CD4-positive, CD25-positive, alpha-beta regulatory T cell (primary cell): ENCODE measurements at places on chromosomes 2 and 18. TPM values are rescaled to one million over a fixed set of nuclear protein-coding genes. Genes with fewer than 3 reads are reported as not detected.
A peak's percentile ranks its signal among the peaks of the same experiment; 100 is the strongest.

- no peaks in the 10 kb centered on the region for H3K36me3 ChIP-seq
- no peak for DNase-seq
- H3K4me3 ChIP-seq, result no peak overlapping the region
- H3K27me3 ChIP-seq, result peaks cover 4% of the 10 kb centered on the region
- H3K4me1 ChIP-seq, result no peaks in the 10 kb centered on the region
These were observed 24.8 kb upstream of the GALNT14 start for GRCh38 chr2:31163011-31163539.

- peaks cover 74% of the 10 kb centered on the region for H3K36me3 ChIP-seq
- H3K27me3 ChIP-seq, result no peaks in the 10 kb centered on the region
- H3K4me3 ChIP-seq, result no peak overlapping the region
- no peaks in the 10 kb centered on the region for H3K4me1 ChIP-seq
- DNase-seq, result peak; percentile 60
These were observed 71.1 kb upstream of the TFCP2L1 start for GRCh38 chr2:121356058-121356640.

Gene REEP1
- total RNA-seq, result not detected

DNA sequence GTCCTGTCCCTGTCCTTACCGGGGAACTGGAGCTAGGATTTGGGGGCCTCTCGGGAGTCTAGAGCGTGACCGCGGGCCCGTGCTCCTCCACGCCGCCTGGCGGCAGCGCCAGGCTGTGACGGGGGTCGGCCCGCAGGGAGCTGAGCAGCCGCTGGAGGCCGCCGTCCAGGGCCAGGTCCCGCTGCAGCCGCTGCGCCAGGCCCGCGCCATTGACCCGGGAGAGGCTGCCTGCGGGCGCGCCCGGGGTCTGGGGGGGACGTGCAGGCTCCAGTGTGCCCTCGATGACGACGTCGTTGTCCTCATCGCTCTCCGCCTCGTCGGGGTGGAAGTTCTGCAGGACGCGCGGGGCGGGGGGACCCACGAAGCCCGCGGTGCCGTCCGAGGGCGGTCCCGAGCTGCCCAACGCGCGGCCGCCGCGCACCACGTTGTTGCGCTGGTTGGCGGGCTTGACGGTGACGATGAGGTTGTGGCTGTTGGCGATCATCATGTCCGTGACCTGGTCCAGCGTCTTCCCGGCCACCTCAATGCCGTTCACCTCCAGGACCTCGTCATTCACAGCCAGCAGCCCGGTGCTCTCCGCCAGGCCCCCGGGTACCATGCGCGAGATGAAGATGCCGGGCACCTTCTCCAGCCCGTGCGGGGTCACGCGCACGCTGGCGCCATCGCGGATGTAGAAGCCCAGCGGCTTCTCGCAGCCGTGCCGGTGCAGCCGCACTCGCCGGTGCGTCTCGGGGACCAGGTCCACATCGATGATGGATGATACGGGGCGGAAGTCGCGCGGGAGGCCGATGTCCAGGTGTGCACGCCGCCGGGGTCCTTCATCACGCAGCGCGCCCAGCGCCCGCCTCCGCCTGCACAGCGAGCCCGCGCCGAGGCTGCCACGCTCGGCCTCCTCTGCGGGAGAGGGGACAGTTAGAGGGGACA is 50.9 kb downstream of the ADNP2 start:
- H3K4me3 ChIP-seq, result no peak overlapping the region
- no peaks in the 10 kb centered on the region for H3K36me3 ChIP-seq
- no peaks in the 10 kb centered on the region for H3K4me1 ChIP-seq
- DNase-seq, result no peak

- DNase-seq, result no peak
- H3K36me3 ChIP-seq, result no peaks in the 10 kb centered on the region
- no peak overlapping the region for H3K27ac ChIP-seq
These were observed 240.7 kb downstream of the NRXN1 start for GRCh38 chr2:50791271-50791670.

DNA sequence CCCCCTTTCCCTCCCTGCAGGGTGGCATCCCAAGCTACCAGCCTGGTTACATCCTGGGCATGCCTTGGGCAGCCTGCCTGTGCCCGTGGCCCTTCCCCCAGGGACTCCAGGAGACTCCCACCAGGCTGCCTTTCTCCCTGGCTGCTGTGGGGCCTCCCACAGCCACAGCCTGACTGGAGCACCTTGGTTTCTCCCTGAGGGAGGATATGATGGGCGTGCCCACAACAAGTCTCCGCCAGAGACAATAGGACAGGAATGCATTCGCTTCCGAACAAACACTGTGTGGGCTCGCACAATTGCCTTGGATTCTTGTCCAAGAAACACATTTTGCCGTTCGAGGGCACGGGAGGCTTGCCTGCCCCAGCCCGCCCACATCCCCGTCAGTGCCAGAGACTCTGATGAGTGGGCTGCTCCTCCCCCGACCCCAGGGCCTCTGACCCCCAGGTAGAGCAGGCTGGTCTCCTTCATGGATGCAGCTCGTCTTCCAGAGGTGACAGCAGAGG is 102.1 kb downstream of the SMAD7 start:
- H3K4me1 ChIP-seq, result peaks cover 8% of the 10 kb centered on the region
- H3K27ac ChIP-seq, result no peak overlapping the region
- H3K36me3 ChIP-seq, result no peaks in the 10 kb centered on the region
- DNase-seq, result no peak
- no peaks in the 10 kb centered on the region for H3K27me3 ChIP-seq

DNA sequence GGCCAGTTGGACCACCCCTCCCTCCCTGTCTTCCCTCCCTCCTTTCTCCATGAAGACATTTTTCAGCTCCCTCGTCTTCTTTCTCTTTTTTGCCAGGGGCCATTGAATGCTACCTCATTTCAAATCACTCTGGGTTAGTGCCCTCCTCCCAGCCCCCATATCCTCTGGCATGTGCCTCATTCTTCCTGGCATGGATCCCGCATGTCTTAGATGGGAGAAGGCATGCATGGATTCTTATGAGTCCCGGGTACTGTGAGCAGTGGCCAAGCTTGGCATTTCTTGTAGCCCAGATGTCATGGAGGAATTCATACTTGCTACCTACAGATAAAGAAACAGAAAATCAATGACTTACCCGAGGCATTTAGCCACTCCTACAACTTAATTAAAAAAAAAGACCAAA is 9.0 kb upstream of the HAAO start:
- no peak overlapping the region for H3K4me3 ChIP-seq
- no peaks in the 10 kb centered on the region for H3K36me3 ChIP-seq
- no peak overlapping the region for H3K27ac ChIP-seq
- peaks cover 2% of the 10 kb centered on the region for H3K27me3 ChIP-seq
- no peak for DNase-seq

Gene SLC23A3
- 1.3 TPM for total RNA-seq

DNA sequence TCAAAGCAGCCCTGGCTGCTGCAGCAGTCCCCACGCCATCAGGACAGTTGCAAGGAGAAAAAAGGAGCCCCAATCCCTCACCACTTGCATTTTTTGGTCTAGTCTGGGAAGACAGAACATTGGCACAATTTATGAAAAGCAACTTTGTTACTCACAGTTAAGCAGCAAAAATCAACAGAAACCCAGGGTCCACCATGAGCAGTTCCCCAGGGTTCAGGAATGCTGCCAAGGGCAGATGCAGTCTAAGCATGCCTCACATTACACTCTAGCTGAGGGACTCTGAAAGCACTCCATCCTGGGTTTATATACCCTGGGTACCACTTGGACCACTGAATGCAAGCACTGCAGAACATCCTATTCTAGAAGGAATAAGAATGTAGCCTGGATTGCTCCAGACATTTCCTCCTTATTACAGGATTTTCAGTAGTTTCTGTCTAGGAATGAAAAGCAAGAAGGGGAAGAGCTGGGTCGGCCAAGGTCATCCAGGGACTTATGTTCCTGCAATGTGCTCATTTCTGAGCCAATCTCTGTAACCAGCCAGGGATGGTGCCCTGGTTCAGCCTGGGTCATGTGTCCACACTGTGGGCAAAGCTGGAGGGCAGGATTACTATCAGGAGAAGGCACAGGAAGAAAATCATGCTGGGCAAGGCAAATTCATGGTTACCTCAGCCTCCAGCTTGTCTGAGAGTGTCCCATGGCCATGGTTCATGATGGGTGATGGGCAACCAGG is 19.5 kb upstream of the TMEM163 start:
- H3K27me3 ChIP-seq, result peaks cover 15% of the 10 kb centered on the region
- H3K4me1 ChIP-seq, result no peaks in the 10 kb centered on the region
- no peaks in the 10 kb centered on the region for H3K36me3 ChIP-seq
- H3K4me3 ChIP-seq, result no peak overlapping the region
- DNase-seq, result no peak

Gene ABCB11
- total RNA-seq, result not detected

Gene PAX8
- 1.8 TPM for total RNA-seq

Gene AFF3
- 10.1 TPM for total RNA-seq

- no peaks in the 10 kb centered on the region for H3K36me3 ChIP-seq
- DNase-seq, result peak; percentile 64
- no peaks in the 10 kb centered on the region for H3K4me1 ChIP-seq
- no peaks in the 10 kb centered on the region for H3K27me3 ChIP-seq
These were observed 77.3 kb upstream of the UPP2 start for GRCh38 chr2:158024288-158024898.

Gene IL36A
- total RNA-seq, result not detected

Gene TLX2
- total RNA-seq, result not detected

GRCh38 chr2:159160954-159161353 is 125.5 kb downstream of the WDSUB1 start:
- H3K4me3 ChIP-seq, result no peak overlapping the region
- no peak for DNase-seq
- no peak overlapping the region for H3K27ac ChIP-seq
- no peaks in the 10 kb centered on the region for H3K36me3 ChIP-seq

- H3K36me3 ChIP-seq, result no peaks in the 10 kb centered on the region
- H3K4me1 ChIP-seq, result no peaks in the 10 kb centered on the region
- no peak overlapping the region for H3K27ac ChIP-seq
- no peaks in the 10 kb centered on the region for H3K27me3 ChIP-seq
These were observed 52.1 kb upstream of the DTNA start for GRCh38 chr18:34657860-34658500.

Gene BMP10
- 0.57 TPM for total RNA-seq

DNA sequence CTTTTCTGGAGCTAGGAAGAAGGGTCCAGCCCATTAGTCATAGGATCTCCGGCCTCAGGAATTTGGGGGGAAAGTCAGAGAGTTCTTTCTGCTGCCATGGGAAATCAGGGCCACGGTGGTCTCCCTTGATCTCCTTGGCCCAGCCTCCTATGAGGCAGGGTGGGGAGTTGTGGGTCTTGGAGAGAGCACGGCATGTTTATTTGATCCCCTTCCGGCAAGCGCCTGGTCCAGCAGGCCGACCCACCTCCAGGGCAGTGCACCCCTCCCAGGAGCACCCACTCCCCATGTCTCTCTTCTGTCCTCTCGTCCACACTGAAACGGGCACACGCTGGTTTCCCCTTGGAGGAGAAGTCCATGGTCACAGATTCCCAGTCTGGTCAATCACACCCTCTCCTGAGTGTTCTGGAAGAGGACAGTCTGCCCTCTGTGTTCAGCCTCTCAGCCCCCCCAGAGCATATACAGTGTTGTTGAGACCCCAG is 464.6 kb upstream of the HS6ST1 start:
- H3K27me3 ChIP-seq, result no peaks in the 10 kb centered on the region
- no peaks in the 10 kb centered on the region for H3K4me1 ChIP-seq

Gene NCL
- 435 TPM for total RNA-seq

Gene RESP18
- not detected for total RNA-seq

GRCh38 chr18:3624935-3625741 is 175.2 kb downstream of the TGIF1 start:
- no peak for DNase-seq
- peaks cover 14% of the 10 kb centered on the region for H3K4me1 ChIP-seq
- H3K27ac ChIP-seq, result no peak overlapping the region

- no peaks in the 10 kb centered on the region for H3K4me1 ChIP-seq
- no peak overlapping the region for H3K27ac ChIP-seq
- no peak overlapping the region for H3K4me3 ChIP-seq
- no peaks in the 10 kb centered on the region for H3K27me3 ChIP-seq
These were observed 92.5 kb upstream of the MAP2 start for GRCh38 chr2:209331291-209331844.

GRCh38 chr18:61993831-61994230 is 101.0 kb upstream of the RNF152 start:
- DNase-seq, result no peak
- no peaks in the 10 kb centered on the region for H3K4me1 ChIP-seq
- H3K4me3 ChIP-seq, result no peak overlapping the region
- no peaks in the 10 kb centered on the region for H3K36me3 ChIP-seq
- no peaks in the 10 kb centered on the region for H3K27me3 ChIP-seq

Gene VWA3B
- total RNA-seq, result not detected

Gene PLGLB2
- not detected for total RNA-seq

Gene DIPK1C
- total RNA-seq, result not detected

DNA sequence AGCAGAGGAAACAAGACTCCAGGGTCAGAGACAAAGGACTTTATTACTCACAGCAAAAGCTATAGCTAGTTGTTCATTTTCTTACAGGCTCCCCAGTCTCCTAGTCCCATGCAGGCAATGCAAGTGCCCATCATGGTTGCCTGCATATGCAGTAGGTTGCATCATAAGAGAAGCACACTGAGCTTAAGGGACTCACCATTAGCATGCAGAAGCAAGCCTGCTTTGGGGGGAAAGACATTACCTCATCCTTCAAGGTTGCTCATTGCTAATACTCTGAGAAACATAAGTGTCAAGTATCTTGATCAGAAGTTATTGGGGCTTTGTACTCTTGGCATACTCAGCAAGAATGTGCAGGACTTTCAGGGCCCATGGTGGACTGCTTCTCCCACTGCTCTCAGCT is 114.6 kb upstream of the CCDC68 start:
- H3K4me3 ChIP-seq, result no peak overlapping the region
- no peak overlapping the region for H3K27ac ChIP-seq
- DNase-seq, result no peak
